ENCODE measurements at places on chromosomes 4 and X.

DNA sequence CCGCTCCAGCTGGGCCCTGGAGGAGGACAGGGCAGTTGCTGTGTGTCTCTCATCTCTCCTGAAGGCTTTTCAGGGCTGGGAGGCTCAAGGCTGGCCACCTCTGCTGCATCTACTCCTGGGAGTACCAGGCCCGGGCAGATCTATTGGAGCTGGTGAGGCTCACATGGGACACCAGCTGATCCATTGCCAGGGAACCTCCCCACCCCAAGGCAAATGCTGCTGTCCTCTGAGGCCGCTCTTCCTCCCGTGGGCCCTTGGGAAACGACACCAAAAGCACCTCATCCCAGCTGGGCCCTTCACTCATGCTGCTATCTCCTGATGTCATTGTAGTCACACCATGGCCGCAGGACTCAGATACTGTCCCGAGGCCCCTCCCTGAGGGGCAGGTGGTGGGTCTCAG is 3.6 kb downstream of the UBL4A start:
- DNase-seq: no peak

DNA sequence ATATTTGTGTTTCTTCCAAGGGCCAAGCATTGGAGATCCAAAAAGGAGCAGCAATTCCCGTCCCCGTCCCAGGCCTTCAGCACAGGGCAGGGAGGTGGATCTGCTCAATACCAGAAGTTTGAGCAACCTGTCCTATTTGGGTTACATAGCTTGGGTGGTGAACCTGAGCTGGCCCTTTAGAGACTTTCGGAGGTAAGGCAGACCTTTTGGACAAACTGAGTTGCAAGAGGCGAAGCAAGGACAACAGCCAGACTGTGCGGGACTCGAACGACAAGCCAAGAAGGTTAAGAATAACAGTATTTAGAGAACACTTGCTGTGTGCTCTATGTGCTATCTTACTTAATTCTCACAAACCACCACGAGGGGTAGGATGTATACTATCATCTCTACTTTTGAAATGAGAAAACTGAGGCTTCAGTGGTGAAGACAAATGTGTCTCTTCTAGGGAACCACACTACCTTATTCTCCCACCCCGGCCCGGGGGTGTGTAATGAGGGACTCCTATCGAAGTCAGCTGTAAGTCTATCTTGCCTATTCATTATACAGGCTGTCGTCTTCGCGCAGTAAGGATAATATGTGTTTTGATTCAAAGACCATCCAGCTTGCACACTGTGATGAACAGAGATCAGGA is 1.3 kb downstream of the NOP14 start:
- DNase-seq: no peak

DNA sequence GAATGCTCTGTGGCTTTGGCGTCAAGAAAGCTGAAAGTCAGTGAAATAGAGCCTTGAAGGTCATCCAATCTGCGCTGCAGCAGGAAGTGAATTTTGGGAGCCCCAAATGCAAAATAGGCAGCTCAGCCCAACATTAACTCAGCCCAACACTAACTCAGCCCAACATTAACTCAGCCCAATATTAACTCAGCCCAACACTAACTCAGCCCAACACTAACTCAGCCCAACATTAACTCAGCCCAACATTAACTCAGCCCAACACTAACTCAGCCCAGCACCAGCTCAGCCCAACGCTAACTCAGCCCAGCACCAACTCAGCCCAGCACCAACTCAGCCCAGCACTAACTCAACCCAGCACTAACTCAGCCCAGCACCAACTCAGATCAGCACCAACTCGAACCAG is 71.5 kb downstream of the SORBS2 start:
- no peak for DNase-seq

DNA sequence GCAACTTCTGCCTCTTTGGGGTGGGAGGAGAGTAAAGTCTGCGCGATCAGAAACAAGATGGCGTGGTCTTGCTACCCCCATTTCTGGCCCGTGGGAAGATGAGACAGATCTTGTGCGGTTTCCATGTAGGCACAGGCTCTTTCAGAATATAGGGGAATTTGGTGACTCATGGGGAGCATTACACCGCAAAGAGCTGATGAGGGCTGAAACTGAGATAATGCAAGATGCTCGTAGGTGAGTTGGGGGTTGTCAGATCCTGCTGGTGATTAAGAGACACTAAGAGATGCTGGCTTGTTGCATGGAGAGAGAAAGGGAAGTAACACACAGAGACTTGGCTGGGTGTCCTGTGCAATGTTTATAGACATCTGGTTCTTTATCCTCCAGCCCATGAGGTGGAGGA is 1.5 kb downstream of the EVC start:
- no peak for DNase-seq

- no peak for DNase-seq
These were observed 66.9 kb downstream of the MFAP3L start for GRCh38 chr4:169959254-169959653.

GRCh38 chrX:118566359-118566758 is 70.7 kb downstream of the DOCK11 start:
- DNase-seq: no peak

- DNase-seq: no peak
These were observed 72.8 kb downstream of the SLC9A7 start for GRCh38 chrX:46686003-46686645.

- no peak for DNase-seq
These were observed 76.5 kb downstream of the HMX1 start for GRCh38 chr4:8795140-8795539.

GRCh38 chrX:95762716-95763115 is 921.9 kb upstream of the DIAPH2 start:
- no peak for DNase-seq

DNA sequence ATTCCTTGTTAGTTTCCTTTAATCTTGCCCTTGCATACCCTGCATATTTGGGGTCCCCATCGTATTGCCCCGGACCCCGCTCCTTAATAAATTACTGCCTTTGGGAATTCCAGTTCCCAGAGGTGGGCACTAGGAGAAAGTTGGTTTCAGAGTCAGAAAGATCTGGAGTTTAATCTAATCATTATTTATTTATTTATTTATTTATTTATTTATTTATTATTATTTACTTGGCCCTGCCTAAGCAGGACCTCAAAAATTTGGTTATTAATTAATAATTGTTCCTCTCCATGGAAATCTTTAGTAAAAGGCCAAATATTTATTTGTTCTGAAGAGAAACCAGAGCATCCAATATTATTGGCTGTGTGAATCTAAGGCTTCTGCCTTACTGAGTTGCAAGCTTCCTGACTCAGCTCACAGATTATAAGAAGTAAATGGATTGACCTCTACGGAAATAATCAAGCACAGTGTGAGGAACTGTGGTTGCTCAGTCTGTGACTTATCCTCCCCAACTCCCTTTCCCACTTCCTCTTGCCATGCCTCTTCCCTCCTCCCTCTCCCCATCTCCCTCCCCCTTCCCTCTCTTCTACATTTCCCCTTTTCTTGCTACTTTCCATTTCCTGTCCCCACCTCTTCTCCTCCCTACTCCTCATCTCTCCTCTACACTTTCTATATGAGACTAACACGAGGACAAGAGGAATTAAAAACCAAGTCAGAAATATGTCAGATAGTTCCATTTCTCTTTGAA is 61.5 kb upstream of the AP1S2 start:
- no peak for DNase-seq

DNA sequence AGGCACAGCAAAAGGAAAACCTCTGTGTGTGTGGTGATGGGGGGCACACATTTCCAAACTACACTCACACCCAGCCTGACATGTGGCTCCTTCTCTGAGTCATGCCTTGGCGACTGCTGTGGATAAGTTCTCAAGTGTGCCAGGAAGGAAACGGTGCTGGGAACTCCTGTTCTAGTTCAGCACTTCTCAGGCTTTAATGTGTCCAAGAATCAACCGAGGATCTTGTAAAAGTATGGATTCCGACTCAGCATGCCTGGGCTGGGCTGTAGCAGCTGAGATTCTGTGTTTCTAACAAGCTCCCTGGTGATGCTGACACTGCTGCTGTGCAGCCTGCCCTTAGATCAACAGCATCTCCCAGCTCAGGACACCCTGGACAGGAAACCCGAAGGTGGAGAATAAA is 20.2 kb downstream of the CLNK start:
- DNase-seq: peak; percentile 56

- no peak for DNase-seq
These were observed 61.9 kb downstream of the PRKG2 start for GRCh38 chr4:81152839-81153713.

- DNase-seq: no peak
These were observed 51.2 kb downstream of the DCX start for GRCh38 chrX:111360839-111361238.

All from left hindlimb (tissue), 1 donor.